ENCODE measurements at places on chromosomes 16 and 17.
A peak's percentile ranks its signal among the peaks of the same experiment; 100 is the strongest.

- DNase-seq, result peak; percentile 56
Observed at GRCh38 chr16:85253084-85253941, 141.0 kb upstream of the CIBAR2 start.

- DNase-seq, result no peak
Observed at GRCh38 chr16:7140899-7141298, 191.7 kb upstream of the RBFOX1 start.

- no peak for DNase-seq
Observed at GRCh38 chr16:17532338-17532995, 61.7 kb upstream of the XYLT1 start.

DNA sequence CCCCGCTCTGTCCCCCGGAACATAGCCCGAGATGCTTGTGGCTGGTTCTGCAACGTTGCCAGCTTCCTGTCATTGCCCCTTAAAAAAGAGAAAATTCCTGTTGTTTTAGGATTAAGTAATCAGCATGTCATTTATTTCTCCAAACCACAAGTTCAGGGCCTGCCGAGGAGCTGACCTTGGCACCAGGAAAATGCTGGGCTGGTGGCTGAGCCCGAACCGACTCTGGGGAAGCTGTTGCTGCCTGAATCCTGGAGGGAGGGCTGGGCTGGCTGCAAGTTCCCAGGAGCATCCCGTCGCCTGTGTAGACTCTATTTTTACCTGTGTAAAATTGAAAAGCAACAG, 130.9 kb upstream of the FOXF1 start:
- DNase-seq, result no peak

GRCh38 chr16:30888856-30889499, 4.9 kb downstream of the BCL7C start:
- DNase-seq, result no peak

DNA sequence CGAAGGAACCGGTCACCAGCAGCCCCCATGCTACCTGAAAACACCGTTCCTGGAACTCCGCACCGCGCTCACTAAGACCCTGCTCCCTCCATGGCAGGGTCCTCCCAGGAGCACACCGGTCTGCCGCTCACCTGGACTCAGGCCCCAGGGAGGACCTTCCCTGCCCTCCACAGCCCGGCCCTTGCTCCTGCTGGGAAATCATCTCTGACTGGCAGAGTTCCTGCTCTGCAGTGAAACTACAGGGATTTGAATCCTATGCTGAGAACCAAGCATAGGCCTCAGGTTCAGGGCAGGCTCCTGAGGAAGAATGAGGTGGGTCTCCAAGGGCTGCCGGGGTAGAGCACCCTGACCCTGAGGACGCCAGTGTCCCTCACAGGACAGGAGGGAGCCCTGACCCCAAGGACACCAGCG, 88.5 kb downstream of the KCNJ12 start:
- no peak for DNase-seq

- DNase-seq, result no peak
Observed at GRCh38 chr17:1995321-1995892, 29.7 kb downstream of the RTN4RL1 start.

GRCh38 chr17:21378553-21378952, 2.4 kb downstream of the KCNJ12 start:
- no peak for DNase-seq

DNA sequence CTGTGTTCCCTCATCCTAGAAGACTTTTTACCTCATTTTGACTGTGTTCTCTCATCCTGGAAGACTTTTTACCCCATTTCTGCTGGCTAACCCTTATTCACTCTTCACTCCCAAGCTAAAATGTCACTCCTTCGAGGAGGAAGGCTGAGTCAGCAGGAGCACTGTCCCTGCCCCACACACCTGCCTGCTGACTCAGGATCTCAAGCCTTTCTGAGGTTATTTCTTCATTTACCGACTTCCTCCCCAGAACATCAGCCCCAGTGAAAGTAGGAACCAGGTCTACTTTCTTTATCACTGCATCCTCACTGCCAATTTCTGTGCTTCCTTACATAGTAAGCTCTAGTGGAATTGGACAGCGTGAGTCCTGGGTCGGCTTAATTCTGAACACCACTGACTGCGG, 220.6 kb downstream of the HS3ST4 start:
- DNase-seq, result no peak

DNA sequence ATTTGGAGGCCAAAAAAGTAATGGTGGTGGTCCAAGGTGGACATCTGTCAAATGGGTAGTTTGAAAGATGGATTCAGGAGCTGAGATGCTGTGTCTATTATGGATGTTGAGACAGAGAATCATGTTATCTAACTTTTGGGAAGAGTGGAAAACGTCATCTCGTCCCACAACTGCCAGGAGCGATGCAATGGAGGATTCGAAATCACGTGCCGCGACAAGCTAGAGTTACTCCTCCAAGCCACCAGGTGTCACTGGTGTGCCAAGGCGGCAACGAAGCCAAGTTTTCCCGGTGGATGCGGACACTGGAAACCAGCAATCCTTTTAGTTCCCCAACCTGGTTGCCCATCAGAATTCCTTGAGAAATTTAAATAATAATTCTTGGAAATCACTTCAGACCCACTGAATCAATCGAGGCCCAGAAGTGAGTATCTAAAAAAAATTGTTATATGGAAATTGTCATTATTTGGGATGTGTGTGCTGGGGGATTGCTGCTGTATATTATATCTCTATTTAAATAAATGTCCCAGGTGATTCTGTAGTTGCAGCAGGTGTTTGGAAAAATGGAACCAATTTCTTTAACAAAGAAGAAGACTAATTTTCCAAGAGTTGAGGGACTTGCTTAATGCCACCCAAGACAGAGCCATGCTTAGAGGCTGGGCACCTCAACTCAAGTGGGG, 206.1 kb downstream of the HAPSTR1 start:
- no peak for DNase-seq

GRCh38 chr16:65807858-65808257, 558.6 kb upstream of the CDH5 start:
- no peak for DNase-seq

DNA sequence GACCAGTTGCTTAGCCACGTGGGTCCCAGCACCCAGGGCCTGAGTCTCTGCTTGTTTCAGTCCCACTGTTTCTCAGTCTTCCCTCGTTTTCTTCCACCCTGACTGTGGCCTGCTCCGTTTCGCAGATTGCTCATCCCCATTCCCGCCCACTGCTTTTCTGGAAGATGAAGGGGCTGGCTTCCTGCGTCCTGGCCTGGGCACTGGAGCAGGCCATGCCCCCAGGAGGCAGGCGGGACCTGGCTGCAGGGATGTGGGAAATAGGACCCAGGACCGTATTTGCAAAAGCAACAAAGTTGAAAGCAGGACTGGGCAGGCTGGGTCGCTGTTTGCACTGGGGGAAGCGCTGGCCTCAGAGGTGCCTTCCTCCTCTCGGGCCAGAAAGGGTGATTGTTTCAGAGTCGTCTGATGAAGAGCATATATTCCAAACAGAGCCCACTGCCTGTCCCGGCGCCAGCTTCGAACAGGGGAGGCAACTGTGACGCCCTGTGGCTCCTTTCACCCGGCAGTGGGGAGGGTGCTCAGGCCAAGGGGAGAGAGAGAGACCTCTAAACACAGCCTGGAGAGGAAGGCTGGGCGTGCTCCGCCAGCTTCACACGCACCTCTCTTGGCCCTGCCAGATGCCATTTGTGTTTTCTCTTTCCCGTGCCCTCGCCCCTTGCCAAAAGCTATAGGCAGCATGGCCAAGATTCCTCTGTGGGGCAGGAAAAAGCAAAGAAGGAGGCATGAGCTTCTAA, 108.6 kb downstream of the CMIP start:
- no peak for DNase-seq

DNA sequence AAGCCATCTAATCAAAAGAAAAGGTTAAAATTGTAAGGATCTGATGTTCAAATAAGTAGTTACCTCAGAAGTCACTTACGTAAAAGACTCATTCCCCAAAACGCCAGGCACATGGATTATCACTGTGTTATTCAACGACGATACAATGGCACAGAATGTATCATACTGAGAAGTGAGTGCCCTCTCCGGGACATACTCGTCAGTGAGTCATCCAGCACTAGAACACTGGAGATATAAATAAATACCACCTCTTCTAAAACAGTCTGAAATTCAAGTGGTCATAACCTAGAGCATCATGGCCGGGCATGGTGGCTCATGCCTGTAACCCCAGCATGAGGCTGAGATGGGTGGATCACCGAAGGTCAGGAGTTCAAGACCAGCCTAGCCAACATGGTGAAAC, 24.9 kb downstream of the USP31 start:
- DNase-seq, result no peak

DNA sequence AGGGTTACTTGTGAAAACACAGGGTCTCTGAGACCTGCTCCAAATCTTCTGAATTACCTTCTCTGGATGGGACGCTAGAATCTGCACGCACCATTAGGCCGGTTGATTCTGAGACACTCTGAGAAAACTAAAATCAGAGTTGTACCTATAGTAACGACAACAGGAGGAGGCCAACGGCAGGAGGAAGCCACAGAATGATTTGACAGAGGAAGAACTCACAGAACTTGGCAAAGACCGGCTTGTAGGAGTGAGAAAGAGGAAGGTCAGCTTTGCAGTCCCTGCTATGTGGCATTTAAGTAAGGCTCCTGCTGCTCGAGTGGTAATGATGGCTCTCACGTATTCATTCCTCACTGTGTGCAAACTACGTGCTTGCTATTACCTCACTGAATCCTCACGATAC, 483.0 kb downstream of the TMEM114 start:
- no peak for DNase-seq

DNA sequence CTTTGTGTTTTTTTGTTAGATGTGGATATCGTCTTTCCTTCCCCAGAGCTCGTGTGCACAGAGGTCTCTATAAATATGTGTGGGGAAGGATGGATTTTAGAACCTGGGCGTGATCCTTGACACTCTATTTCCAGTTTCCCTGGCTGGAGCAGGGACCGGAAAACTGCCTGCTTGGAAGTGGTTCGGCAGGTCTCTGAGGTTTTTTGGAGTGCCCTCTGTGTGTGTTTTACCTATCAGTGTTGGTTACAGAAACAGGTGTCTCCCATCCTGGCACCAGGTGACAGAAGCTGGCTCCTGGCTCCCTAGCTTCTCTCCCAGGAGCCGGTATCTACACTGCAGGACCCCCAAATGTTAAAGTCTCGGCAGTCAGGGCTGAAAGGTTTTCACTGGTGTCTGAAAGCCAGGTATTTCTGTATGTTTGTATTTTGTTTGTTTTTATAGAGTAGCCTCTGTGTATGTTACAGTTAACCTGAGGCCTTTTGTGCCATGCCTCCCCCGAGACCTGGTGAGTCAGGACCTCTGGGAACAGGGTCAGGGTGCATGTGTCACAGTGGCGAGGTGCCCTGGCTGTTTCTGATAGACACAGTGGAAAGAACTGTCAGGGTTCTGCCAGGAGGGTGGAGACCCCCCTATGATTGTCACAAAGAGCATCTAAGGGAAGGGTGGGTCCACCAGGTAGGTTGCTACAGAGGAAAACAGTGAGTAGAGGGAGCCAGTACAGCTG, 31.3 kb downstream of the ZC3H18 start:
- no peak for DNase-seq

Data from stimulated activated CD8-positive, alpha-beta memory T cell treated with anti-CD3 and anti-CD28 coated beads, Interleukin-2, amount 100 ng/mL, for 48 hours (primary cell).